Inflammatory macrophage treated with lipopolysaccharide for 1 hour (primary cell): ENCODE measurements at places on chromosomes 2 and 18.

GRCh38 chr18:70683263-70683662 lies 394.4 kb downstream of the SOCS6 start:
- no peak for DNase-seq

- DNase-seq: peak; percentile 27
These were observed at the start of gene ASTL for GRCh38 chr2:96138179-96139145. ASTL (minus strand) TSS chr2:96138502; CDS start chr2:96138436, 66 bp downstream.

DNA sequence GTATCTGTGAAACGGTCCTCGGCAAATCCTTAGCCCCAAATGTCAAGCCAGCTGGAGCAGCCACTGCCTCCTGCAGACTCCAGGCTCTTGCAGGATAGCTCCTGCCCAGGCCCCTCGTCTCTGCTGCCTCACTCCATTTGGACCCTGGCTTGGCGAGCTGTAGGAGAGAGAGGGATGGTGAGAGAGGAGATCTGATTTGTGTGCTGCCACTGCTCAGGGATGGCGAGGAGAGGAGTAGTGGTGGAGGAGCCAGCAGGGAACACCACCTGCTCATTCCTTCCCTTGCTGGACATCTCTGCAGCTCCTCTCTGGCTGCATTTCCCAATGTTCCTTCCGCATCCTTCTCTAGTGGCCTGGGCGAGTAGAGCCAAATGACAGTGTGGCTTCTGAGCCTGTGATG lies 109.1 kb upstream of the NCK2 start:
- DNase-seq: no peak

GRCh38 chr2:218963601-218964000 lies 4.1 kb downstream of the CDK5R2 start:
- no peak for DNase-seq

GRCh38 chr18:55695091-55695490 lies 107.1 kb upstream of the TCF4 start:
- DNase-seq: no peak

DNA sequence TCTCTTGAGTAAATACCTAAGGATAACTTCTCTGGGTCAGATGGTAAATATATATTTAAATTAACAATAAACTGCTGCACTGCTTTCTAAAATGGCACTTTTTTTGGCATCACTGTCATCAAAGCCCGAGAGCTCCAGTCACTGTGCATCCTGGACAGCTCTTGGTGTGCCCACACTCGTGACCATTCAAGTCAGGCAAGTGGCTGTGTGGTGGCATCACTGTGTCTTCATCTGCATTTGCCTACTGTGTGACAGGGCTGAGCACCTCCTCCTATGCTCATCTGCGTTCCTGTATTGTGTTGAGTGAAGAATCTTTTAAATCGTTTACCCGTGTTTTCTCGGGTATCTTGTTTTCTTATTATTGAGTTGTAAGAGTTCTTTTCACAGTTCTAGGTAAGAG lies 568.1 kb upstream of the SALL3 start:
- DNase-seq: no peak

- no peak for DNase-seq
These were observed 119.5 kb downstream of the LIPG start for GRCh38 chr18:49681387-49681786.

DNA sequence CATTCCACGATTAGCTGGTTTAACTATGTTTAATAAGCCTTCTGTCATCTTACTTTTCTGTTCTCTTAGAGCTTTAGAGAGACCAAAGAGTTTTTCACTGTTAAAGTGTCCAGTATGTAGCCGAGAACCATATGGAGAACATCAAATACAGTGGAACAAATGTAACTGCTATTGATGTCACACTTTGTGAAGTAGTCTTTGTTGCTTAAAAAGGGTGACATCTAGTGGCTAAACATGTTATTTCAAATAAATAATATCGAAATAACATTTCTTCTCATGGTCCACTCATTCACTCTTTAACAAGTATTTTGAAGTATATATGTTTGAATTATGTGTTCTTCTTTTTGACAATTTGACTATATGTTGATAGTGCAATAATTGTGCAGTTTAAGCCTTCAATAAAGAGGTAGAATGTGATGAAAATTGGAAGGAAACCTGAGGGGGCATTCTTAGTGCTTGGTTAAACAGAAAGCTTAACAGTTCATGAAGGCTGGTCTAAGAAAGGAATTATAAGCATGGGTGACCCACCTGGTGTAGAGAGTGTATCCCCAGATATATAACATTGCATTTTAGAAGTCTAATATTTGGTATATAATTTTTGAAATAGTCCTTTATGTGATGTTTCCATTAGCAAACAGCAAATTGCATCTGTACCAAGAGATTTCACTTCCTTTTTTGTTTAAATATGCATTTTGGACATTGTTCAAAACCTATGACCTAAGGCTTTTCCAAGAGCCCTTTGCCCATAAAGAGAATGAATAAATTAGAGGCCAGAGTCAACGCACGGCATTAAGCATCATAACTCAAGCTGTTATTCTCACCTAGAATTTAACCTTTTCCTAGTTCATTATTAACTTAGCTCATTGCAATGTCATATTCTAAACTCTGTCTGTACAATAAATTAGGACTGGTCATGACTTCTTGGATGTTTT lies 112.1 kb downstream of the KYNU start:
- DNase-seq: no peak

- DNase-seq: no peak
These were observed 20.0 kb downstream of the AQP12A start for GRCh38 chr2:240711701-240712100.
